ENCODE measurements at places on chromosomes 5 and 9.

DNA sequence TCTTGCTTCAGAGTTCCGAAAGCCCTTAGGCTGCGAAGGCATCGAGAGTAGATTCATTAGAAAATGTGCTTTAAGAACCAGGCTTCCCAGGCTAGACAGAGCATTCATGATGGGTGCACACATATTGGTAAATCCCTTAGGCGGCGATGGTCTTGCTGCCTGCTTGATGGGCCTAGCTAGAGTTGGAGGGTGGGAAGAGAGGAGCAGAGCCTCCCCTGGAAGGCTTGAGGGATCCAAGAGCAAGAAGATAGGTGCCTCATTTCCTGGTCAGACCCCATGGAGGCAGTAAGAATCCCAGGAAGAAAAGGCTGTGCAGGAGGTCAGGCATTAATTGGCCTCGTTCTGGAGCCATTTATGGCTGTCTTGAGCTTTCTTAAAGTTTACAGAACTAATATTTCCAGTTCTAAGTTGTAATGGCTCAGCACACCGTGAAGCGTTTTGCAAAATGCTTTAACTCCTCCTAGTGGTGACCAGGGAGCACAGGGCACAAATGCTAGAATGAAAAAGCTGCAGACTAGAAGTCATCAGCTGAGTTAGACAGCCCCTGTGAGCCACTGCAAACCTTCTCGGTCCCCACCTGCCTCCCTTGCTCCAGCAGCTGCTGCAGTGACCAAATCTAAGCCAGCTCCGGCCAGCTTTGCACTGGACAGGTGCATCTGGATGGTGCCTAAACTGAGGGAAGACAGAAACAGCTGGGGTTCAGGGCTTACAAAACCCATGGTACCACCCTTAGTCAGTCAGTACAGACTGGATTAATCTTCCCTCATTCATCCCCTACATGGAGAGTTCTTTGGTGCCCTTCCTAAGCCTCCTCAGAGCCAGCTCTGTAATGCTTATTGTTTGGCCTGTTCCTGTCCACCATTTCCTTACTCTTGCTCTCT is 14.7 kb downstream of the SLC45A2 start:
- DNase-seq = no peak

GRCh38 chr9:32251539-32251938 is 132.9 kb upstream of the ACO1 start:
- peak; percentile 3 for DNase-seq

DNA sequence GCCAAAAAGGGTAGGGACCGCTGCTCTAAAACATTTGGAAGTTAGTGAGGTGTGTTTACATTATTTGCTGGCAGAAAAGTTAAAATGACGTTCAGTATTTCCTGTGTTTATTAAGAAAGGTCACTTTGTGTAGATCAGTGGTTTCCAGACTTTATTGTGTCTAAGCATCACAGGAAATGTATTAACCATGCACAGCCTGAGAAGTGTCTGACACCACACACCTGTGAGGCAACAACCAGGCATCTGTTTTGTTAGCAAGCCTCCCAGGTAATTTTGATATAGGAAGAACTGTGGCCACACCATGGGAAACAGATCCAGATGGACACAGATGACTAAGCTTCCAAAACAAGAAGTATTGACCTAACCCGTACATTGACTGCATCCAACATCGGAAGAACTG is 12.0 kb downstream of the TTC1 start:
- DNase-seq = no peak

- no peak for DNase-seq
Measured at GRCh38 chr5:172862165-172862801, 28.2 kb downstream of the ERGIC1 start.

GRCh38 chr5:88841212-88841611 is 41.8 kb downstream of the MEF2C start:
- no peak for DNase-seq

GRCh38 chr5:72465601-72466563 is 41.3 kb downstream of the ZNF366 start:
- DNase-seq = no peak

GRCh38 chr5:85170183-85170582 is 785.5 kb upstream of the EDIL3 start:
- no peak for DNase-seq

GRCh38 chr9:34957492-34958410 is at the start of gene PHF24:
TSS of gene PHF24 (plus strand) at chr9:34958285. CDS start at chr9:34971299, 13,014 bp downstream.
- peak; percentile 14 for DNase-seq

- DNase-seq = no peak
Measured at GRCh38 chr5:160271396-160271795, 41.0 kb downstream of the CCNJL start.
